CD4-positive, alpha-beta T cell treated with Interleukin-21 for 1 hour (primary cell): ENCODE measurements at places on chromosomes 3 and 15.

- no peak for DNase-seq
Observed at GRCh38 chr3:187925326-187925725, 180.1 kb upstream of the BCL6 start.

DNA sequence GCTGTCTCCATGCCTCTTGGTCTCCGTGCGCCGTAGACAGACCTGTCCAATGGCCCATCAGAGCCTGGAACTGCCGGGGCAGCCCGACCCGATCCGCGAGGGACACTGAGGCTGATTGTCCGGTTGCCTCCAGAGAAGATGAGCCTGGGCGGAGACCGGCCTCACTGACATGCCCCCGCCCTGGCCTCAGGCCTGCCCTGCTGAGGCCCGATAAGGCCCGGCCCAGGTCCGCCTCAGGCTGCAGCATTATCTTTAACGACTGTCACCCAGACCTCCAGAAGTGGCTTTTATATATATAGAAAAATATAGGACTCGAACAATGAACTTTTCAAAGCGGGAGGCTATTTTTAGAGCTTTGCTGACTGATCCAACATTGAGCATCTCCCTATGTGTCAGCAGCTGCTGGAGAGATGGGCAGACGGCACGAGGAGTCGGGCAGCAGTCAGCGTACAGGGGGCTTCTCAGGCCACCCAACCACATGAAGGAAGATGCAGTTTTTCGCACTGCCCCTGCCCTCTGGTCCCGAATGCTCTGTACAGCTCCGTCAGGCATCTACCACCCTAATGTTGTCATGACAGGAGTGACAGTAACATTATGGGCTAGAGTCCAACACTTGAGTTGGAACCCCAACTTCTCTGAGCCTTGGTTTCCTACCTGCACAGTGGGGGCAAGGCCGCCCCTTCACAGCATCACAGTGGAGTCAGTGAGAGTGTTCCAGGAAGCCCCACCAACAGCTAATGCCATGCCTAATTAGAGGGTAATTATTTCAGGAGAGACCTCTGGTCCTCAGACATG is 112.0 kb upstream of the RPL32 start:
- no peak for DNase-seq

GRCh38 chr15:66702787-66703539 is 927 bp downstream of the SMAD6 start:
- no peak for DNase-seq

DNA sequence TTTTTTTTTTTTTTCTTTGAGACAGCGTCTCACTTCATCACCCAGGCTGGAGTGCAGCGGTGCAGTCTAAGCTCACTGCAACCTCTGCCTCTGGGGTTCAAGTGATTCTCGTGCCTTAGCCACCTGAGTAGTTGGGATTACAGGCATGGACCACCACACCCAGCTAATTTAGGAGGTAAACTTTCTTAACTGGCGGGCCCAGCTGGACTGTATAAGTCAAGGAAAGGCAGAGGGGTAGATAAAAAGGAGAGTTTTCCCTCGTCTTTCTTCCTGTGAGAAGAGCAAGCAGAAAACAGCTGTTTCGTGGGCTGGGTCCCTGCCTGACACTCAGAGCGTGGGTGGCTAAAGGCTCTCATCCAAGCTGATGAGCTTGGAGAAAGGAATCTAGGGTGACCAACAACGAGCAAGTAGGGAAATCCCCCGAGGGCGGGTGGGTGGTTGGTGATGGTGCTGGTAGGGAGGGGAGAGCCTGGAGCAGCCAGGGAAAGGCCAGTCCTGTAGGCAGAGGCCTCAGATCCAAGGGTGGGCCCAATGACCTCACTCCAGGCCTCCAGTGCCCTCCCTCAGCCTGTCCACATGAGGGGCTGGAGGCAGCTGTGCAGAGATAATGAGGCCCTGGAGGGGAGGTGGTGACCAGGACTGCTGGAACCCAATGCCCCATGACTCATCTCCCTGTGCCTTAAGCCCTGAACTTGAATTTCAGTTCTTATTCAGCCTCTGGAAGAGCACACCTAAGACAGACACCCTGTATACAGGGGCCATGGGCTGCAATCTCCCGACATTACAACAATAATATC is 43.1 kb upstream of the LIMD1 start:
- no peak for DNase-seq

DNA sequence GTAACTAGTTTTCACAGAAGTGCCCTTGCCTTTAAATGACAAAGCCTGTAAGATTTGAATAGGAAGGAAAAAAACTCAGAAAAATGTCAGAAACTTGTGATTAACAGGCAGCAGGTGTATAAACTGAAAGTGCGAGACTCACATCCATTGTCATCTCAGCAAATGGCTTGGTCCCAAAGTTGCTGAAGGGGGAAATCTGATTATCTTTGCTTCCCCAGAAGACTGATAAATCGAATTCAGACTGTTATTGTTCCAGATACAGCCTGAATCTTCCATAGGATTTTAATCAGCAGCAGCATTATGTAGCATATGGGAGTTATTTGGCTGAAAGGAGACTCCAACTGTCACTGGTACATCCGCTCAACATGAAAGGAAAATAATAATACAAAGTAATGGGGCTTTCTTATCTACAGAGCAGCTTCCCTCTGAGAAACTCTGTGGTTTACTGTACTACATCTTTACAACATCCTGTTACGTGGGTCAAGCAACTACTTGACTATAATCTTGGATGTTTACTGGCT is 550.4 kb upstream of the CCDC54 start:
- no peak for DNase-seq

DNA sequence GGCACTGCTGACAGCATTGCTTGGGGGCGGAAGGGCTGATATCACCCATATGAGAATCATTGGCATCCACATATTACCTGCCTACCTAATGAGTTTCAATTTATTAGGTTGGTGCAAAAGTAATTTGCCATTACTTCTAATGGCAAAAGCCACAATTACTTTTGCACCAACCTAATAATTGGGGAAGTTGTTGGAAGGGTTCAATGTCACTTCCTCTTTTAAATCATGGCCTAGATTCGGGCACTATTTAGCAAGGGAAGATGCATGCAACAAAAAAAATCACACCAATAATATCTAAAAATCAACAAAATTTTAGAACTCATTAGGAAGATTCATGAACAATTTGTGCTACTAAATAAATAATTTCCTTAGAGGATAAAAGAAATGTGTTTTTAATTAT is 56.0 kb upstream of the AGTR1 start:
- no peak for DNase-seq

DNA sequence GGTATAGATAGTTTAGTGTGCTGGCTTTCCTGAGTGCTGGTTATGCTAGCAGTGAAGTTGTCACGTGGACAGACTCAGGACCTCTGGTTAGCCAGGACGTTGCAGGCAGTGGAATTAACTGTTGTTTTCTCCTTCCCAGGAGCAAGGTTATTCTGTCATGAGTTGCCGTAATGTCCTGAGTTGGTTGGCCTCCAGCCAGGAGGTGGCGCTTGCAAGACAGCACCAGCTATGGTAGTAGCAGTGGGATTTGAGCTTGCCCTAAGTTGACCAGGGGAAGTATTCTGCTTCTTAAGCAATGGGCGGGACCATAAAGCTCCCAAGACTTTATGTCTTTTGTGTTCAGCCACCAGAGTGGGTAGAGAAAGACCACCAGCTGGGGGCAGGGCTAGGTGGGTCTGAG is 240.7 kb upstream of the DNAJC19 start:
- DNase-seq = no peak

DNA sequence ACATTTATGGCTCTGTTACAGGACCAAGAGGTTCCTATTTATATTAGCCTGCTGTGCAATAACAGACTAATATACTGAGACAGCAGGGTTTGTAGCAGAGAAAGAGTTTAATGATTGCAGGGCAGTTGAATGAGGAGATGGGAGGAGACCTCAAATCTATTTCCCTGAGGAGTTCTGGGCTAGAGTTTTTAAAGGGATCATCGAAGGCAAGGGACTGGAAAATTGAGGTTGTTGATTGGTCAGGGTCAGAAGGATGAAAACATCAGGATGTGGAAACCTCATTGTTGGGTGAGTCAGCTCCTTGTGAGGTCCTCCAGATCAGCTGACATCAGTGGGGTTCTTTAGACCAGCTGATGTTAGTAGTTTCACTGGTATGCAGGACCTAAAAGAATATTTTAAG is 60.6 kb upstream of the GOLGA8B start:
- no peak for DNase-seq

DNA sequence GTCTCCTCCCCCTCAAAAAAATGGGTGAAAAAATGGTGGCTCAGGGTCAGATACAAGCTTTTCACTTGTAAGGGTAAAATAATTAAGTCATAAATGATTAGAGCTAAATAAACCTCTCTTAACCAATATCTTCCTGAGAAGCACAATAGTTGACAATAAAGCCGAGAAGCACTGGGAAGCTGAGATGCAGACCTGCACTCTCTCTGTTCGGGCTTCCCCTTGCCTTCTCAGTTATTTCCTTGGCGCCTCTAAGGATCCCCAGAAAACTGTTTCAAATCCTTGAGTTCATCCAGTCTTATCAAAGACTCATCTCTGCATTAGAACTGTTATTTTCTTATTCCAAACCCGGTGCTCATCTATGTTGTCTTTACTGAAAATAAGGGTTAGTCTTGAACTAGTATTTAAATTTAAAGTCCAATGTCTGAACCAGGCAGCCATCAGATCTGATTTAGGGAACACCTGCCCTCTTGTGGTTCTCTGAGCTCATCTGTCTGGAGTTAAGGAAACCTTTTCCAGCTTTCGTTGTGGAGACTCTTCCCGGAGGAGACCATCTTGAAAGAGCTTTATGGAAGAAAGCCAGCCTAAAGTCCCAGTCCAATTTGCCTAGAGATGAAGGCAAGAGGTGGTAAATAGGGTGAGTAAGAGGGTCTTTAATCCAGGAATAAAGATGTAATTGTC is 256.4 kb upstream of the MCTP2 start:
- no peak for DNase-seq

DNA sequence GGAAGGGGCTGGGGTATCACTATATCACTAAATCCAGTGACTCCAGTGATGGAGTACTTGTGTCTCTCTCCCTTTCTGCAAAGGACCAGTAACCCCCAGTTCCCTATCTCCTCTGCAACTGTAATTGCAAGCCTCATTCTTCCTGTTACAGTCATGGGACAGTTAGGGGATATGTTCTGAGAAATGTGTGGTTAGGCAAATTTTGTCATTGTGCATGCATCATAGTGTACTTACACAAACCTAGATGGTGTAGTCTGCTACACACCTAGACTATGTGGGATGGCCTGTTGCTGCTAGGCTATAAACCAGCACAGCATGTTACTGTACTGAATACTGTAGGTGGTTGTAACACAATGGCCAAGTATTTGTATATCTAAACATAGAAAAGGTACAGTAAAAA is 2.2 kb downstream of the VPS8 start:
- DNase-seq = no peak

GRCh38 chr3:32592696-32593353 is 22.2 kb upstream of the DYNC1LI1 start:
- no peak for DNase-seq

GRCh38 chr15:98865397-98866339 is 141.9 kb downstream of the PGPEP1L start:
- peak; percentile 69 for DNase-seq

GRCh38 chr15:92579931-92580470 is 75.6 kb downstream of the FAM174B start:
- DNase-seq = no peak

GRCh38 chr3:30518181-30518864 is 88.1 kb upstream of the TGFBR2 start:
- no peak for DNase-seq

GRCh38 chr3:184334470-184335158 is 2.8 kb upstream of the FAM131A start:
- peak; percentile 40 for DNase-seq

DNA sequence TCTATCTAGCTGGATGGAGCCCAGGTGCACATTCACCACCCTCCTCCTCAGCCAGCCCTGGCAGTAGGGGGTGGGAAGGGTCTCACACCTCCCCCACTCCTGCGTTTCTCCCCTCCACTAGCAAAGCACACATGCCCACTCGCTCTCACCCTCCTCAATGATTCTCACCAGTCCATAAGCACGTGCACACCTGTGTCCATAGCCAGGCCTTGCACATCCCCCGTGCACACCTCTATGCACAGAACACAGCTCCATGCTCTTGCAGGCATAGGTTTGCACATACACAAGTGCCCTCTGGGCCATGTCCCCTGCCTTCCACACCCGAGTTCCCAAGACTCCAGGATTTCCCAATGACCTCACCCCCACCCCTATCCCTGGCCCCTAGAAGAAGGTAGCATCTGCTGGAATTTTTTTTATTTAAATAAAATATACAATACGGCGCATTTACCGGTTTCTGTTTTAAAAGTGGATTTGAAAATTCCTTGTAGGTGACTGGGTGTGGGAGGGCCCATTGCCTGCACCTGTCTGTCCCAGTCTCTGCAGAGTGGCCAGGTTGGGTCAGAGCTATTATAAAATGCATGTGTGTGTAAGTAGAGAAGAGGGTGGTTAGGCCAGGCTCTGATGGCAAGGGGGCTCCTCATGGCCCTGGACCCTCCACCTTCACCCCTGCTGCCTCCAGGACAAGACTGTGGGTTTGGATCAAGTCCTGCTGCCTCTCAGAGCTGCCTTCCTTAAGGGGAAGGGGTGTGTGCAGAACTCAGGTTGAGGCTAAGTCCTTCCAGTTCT is 49.1 kb downstream of the HCN4 start:
- DNase-seq = no peak

GRCh38 chr15:37015451-37015850 is 84.9 kb downstream of the MEIS2 start:
- DNase-seq = no peak

GRCh38 chr3:52246728-52247408 is 1.3 kb downstream of the PPM1M start:
- DNase-seq = peak; percentile 30

- DNase-seq = peak; percentile 74
Observed at GRCh38 chr3:16311960-16312451, 47.0 kb downstream of the OXNAD1 start.

- no peak for DNase-seq
Observed at GRCh38 chr3:37642670-37643598, 218.7 kb upstream of the CTDSPL start.

GRCh38 chr15:73584699-73585420 is 48.3 kb downstream of the NPTN start:
- no peak for DNase-seq
